Pancreas (tissue), 10 donors: ENCODE measurements at places on chromosomes 2 and 18.

GRCh38 chr2:196242131-196242620, 70.8 kb upstream of the STK17B start:
- no peak for DNase-seq

DNA sequence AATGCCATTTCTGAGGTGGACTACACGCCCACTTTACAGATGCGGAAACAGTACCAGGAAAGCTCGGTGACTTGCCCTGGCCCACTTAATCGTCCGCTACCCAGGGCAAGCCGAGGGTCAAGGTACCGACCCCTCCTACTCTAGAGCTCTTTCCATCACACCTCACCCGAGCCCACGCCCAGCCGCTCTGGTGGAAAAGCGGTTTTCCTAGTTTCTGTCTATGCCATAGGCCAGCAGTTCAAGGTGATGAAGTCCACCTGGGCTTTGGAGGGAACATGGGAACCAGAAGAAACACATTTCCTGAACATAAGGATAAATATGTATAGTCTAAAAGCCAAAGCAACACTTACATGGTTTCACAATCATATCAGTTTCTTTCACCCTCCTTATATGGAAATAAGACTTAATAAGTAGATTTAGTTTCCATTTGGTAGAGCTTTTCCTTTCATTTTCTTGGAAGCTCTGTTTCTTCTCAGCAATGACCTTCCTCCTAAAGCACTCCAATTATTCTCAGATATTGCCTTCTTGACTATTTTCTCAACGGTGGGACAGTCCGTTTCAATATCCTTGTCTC, 567 bp downstream of the VWA3B start:
- DNase-seq: no peak

GRCh38 chr2:121080013-121080772, 204.8 kb downstream of the TFCP2L1 start:
- no peak for DNase-seq

DNA sequence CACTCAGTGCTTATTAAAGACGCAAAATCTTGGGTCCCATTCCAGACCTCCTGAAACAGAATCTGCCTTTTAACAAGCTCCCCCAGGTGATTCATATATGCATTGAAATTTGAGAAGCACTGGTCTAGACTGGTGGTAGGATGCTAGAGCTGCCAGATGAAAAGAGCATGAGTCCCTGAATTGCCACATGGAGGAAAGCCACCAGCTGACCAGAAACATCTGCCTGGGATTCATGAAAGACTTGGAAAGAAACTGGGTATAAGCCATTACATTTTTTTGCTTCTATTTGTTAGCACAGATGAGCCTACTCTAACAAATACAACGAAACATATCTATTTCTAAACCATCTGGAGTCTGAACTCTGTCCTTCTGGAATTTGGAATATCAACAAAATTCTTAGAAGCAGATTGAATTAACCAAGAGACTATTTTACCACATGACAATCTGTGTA, 228.9 kb downstream of the RBM43 start:
- DNase-seq: no peak

DNA sequence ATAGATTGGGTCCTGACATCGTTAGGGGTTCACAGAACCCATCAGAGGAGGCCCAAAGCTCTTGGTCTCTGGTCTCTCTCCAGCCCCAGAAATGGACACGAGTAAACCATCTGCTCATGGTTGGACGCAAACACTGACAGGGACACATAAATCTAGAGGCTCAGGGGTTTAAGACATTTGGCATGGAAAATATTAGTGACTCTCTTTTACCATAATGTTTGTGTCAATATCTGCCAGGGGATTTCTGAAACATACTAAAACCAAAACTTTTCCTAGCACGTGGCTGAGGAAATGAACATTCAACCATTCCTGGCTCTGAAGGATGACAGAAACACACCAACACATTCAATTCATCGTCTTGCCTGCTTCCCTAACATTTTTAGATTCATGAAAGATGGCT, 226.2 kb downstream of the SP3 start:
- no peak for DNase-seq

GRCh38 chr2:99067871-99068625, 73.5 kb upstream of the C2orf15 start:
- DNase-seq: no peak

- DNase-seq: no peak
Measured at GRCh38 chr2:160878618-160879017, 281.6 kb upstream of the TANK start.

- DNase-seq: peak; percentile 46
Measured at GRCh38 chr2:190679813-190680591, 31.1 kb downstream of the NAB1 start.

GRCh38 chr2:45746888-45747287, 95.4 kb downstream of the PRKCE start:
- DNase-seq: no peak

DNA sequence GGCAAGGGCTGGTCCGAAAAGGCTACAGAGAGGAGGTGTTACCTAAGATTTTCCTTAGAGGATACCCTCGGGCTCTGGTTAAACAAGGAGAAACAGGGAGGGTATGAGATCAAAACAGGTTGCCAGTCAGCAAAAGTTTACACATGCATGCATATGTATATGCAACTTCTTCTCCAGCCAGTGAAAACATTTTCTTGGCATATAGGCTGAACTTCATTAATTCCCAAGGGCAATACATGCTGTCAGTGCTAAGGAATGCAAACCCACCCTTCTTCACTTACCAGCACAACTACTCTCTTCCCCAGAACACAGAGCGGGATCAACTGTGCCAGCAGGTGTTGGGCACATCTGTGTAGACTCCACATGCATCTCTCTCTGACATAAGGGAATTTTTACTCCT, 176.0 kb downstream of the GFPT1 start:
- DNase-seq: no peak

DNA sequence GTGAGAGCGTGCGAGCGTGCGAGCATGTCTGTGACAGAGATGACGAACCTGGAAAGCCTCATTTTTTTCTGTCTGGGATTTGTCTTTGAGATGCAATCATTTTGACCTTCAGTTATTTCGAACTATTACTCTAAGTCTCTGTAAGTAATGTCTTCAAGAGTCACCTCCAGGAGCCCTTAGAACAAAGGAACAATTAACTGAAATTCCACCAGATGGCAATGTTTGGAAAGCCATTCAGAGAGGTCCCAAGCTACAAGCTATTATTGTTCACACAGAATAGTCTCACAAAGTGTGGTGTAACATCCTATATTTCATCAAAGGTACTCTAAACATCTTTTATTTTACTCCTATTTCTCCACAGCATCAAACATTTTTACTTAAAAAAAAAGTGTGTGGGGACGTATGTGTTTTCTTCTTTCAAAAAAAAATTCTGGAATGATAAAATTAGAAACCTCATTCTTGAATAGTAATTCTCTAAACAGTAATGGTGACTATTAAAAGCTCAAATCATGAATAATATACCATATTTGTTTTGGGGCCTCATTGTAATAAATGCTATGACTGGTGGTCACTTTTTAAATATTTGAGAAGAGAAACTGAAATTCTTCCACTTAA, 35.1 kb upstream of the MAPRE2 start:
- DNase-seq: no peak

DNA sequence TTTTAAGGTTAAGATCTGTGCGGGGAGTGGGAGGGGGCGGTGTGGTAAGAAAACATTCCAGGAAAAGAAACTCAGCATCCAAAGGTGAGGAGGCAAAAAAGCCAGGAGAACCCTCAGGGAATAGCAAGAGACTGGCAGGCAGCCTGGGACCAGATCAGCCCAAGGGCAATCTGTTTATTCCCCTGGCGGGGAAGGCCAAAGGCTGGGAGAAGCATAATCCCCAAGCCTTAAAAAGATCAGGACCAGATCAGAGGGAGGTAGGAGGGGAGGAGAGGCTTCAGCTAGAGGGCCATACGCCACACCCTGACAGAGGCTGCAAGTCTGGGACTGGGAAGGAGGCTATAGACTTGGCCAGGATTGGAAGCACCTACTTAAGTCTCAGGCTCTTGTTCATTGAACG, 163.0 kb upstream of the PXDN start:
- no peak for DNase-seq

GRCh38 chr2:18991177-18992168, 366.9 kb downstream of the OSR1 start:
- DNase-seq: peak; percentile 78

DNA sequence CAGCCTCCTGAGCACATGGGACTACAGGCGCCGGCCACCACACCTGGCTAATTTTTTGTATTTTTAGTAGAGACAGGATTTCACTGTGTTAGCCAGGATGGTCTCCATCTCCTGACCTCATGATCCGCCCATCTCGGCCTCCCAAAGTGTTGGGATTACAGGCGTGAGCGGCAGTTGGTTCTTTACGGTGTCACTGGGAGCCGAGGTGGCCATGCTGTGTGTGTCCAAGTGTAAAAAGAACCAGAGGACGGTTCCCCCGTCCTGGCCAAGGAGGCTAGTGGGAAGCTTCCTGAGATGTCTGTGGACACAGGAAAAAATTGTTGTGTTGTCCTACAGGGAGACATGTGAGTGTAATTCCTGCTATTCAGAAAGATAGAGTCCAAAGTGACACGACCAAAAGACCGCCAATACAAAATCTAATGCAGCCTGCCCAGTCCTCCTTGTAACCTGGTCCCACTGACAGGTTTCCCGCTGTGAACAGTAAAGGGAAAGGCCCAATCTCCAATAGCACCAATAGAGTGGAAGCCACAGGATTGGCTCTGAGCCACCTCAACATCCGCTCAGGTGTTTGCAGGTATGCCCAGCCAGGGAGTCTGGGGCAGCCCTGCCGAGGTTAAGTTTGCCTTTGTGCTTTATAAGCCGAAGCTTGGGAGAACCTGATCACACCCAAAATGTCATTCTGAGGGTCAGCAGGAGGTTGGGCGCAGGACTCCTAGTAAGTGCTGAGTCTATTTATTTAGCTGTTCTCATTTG, 40.6 kb downstream of the NCK2 start:
- DNase-seq: no peak

DNA sequence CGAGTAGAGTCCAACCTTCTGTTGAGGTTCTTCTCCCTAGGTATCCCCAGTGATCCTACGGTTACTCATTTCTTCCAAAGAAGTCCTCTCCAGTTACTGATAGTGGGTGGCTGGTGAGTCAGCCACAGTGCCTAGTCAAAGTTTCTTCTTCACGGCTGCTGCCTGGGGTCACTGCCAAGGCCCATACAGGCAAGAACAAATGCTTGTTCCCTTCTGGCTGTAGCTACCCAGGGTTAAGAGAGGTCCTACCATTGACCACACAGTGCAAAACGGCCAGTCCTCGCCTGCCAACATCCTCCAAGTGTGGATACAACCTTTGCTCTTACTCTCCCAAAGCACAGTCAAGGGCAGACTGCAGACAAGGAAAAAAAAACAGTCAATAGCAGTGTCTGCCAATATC, 2.9 kb upstream of the PTPN4 start:
- peak; percentile 79 for DNase-seq

- DNase-seq: no peak
Measured at GRCh38 chr2:229344151-229344551, 73.1 kb upstream of the PID1 start.

DNA sequence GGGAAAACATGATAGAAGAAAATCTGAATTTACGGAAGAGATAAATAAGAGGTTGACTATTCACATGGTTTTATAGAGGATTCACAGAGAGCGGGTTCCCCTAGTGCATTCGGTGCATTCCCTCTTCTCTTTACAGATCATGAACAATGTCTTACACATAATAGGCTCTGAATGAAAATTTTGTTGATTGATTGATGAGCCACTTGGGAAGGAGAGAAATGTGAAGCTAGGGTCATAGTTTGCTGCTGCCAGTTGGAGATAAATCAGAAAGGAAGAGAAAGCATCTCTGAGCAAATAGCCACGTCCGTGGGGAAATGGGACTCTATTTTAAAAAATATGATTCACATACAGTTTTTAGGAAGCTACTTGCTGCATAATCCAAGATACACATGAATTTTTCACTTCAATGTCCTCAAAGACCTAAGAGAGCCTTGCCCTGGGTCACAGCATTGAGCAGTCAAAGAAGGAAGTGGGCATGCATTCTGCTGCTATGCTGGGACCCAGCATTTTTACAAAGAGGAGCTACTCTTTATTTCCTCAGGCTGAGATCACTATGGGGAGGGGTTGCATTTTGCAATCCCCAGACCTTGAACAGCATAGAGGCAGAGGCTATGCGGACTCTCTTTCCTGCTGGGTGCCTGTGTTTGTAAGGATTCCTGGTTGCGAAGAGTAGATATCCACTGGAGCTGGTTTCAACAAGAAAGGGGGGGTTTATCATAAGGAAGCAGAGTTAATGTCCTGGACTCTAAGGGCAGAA, 395.3 kb downstream of the TSN start:
- DNase-seq: no peak

- DNase-seq: no peak
Measured at GRCh38 chr18:69250305-69251151, 150.2 kb upstream of the DOK6 start.

DNA sequence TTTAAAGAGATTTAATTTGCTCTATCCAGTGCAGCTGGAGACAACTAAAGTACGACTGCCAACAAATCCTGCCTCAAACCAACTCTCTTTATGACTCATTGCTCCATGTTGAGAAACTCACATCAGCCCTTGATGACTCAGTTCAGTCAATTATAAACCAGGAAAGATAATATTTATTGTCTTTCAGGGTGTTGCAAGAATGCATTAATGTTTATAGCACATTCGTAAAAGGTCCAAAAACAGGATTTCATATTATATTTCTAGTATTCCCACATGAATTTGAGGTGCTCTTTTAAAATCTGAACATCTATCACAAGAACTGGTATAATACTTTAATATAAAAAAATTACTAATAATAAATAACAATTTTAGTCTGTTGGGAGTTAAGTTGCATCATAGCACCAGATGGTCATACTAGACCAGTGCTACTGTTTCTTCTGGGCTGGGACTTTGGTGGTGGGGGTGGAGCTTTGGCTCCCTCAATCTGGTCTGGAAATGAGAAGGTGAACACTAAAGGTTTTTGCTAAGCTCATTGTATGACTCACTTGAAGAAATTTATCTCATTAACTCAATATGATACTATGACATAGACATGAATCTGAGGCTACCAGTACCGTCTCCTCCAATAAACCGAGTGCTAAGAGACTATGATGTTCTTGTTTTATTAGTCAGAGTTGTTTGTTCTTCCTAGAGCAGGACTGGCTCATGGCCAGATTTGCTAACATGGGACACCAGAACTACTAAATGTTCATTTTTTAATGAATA, 26.6 kb upstream of the MAP3K20 start:
- peak; percentile 81 for DNase-seq

- DNase-seq: no peak
Measured at GRCh38 chr2:26873286-26873983, 25.5 kb downstream of the DPYSL5 start.

- no peak for DNase-seq
Measured at GRCh38 chr18:11946756-11947155, 34.6 kb upstream of the IMPA2 start.

- no peak for DNase-seq
Measured at GRCh38 chr2:201918616-201919307, 112.4 kb downstream of the CDK15 start.

- no peak for DNase-seq
Measured at GRCh38 chr2:233039212-233039845, 6.9 kb downstream of the NEU2 start.

- no peak for DNase-seq
Measured at GRCh38 chr2:171142398-171142797, 18.3 kb downstream of the TLK1 start.

DNA sequence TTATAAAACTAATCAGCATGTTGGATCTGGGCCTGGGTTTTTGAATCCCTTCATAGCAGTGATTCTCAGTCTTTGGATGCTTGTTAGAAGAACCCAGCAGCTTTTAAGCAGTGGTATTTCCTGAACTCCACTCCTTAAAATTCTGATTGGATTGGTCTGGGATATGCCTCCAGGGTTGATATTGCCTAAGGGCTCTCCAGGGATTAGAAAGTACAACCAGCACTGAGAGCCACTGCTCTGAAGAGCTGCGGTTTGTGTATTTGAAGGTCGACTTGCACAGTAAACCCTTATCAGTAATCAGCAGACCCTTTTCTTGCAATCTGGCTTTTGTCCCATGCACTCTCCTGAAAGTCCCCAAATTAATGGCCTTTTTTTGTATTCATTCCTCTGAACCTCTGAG, 17.0 kb upstream of the RBMS1 start:
- DNase-seq: no peak
